Activated CD8-positive, alpha-beta memory T cell treated with anti-CD3 and anti-CD28 coated beads, Interleukin-2, amount 50 U/mL, for 48 hours (primary cell): ENCODE measurements at places on chromosomes 3 and 15.
A peak's percentile ranks its signal among the peaks of the same experiment; 100 is the strongest.

DNA sequence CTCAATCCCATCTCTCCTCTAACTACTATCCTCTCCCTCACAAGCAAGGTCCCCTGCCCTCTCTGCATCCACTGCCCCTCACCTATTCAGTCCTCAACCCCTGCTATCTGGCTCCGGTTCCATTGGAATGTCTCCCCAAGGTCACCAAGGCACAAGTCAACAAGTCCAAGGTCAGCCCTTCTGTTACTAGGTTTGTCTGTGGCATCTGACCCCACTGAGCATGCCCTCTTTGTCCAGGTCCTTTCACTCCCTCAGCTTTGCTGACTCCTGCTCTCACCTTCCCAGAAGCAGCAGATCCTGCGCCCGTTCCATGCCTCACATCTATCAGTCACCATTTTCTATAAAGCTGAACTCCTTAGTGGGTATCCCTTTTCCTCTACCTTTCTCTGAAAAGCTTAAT lies 8.3 kb upstream of the SEMA7A start:
- no peak for DNase-seq

DNA sequence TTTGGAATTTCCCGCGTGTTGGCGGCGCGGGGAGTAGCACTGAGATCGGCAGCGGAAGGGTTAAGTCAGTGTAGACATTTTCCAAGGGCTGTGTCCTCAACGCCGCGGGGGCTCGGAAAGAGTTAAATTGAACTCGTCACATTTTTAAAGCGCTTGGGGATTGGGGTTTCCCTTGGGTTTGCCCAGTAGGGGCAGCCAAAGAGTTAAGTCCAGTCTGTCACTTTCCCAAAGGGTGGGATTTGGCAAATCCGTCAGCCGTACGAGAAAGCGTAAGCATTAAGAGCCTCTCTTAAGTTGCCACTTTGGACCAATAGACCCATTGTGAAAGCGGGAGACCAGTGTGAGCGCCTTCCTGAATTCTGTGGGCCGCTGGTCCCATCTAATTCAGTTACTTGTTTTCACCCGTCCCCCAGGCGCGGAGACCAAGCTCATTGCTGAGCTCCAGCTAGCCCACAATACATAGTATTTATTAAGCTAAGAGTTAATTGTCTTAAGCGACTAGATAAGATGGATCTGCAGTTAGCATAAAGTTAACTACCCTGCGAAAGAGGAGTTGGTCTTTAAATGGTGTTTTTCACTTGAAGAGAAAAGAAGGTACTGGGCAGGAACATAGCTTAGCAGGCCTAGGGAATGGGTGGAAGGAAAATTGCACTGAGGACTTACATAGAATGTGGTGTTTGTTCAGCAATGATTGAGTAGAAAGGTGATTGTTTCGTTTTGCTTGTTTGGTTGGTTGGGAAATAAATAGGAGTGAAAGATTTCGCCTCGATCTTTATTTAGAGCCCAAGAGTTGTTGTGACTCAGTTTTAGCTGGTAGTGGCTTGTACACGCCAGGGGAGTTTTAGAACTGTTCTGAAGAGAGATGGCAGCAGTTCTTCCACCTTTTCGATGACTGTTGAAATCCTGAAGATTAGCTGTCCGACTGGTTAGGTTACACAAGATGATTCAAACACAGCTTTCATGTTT lies 932 bp downstream of the ARL8B start:
- DNase-seq: peak; percentile 65

DNA sequence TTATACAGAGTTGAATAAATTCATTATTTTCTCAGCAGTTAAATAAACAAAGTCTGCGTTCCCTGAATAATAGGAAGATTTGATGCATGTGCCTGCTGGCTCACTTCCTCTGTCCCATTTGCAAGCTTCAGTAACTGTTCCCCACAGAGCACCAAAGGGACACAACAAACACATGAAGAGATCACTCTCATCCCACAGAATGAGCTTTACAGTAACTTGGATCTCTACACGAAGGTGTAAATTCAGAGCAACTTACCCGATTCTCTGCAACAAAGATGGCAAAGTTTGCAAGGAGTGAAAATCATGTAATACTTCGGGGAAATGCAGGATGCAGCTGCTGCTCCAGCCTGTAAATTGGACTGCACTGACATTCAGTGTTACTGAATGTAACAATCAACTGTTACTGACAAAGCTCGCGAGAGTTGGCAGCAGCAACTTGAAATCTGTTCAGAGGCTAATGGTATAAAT lies at the start of gene BCHE:
TSS of gene BCHE (minus strand) at position 366 of the 468 bp plus-strand sequence. CDS start 6,390 bp downstream, outside the sequence.
- no peak for DNase-seq

- no peak for DNase-seq
Measured at GRCh38 chr15:26679927-26680326, 92.9 kb downstream of the GABRB3 start.

- no peak for DNase-seq
Measured at GRCh38 chr3:175161291-175161690, 302.2 kb downstream of the NAALADL2 start.

GRCh38 chr3:47476644-47477199 lies 981 bp upstream of the SCAP start:
- DNase-seq: no peak

GRCh38 chr3:100590114-100590839 lies 19.1 kb upstream of the ADGRG7 start:
- peak; percentile 68 for DNase-seq

- no peak for DNase-seq
Measured at GRCh38 chr3:27861046-27862036, 139.2 kb upstream of the EOMES start.
